ENCODE measurements at places on chromosomes 11 and 22.
A peak's percentile ranks its signal among the peaks of the same experiment; 100 is the strongest.

GRCh38 chr11:3893311-3893710 is 37.8 kb downstream of the STIM1 start:
- DNase-seq: no peak

DNA sequence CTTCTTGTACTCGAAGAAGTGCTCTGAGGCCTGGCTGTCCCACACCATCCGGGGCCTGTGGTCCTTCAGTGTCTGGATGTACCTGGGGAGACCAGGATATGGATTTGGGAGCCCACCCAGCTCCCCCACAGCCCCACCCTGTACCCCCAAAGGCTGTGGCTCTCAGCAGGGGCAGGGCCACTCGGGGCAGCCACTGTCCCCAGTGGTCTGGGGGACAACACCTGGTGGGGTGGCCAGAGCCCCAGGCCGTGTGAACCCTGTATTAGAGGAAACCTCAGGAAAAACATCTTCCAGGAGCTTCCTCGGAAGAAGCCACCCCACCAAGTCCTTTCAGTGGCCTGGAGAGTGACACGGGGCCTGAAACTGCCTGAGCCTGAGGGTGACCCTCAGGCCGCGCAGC is 27.8 kb downstream of the TSPAN4 start:
- DNase-seq: no peak

DNA sequence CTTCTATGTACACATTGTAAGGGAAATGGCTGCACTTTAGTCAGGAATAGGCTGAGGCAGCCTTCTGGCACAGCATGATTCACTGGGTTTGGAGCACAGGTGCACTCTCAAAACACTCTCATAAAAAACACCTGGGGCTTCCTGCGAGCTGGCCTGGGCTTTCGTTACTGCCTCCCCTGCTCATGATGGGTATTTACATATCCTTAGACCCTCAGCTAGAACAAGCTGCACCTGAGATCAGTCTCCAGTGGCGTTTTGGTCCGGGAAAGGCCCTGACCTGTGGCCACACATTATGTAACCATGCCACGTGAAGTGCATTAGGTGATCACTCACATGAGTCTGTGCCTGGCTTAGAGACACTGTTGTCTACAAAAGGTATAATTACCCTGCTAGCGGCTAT is 321.7 kb downstream of the TMEM135 start:
- no peak for DNase-seq

- DNase-seq: no peak
Observed at GRCh38 chr11:3380706-3381545, 2.0 kb upstream of the ZNF195 start.

- peak; percentile 25 for DNase-seq
Observed at GRCh38 chr11:86046116-86046515, 22.8 kb downstream of the PICALM start.

DNA sequence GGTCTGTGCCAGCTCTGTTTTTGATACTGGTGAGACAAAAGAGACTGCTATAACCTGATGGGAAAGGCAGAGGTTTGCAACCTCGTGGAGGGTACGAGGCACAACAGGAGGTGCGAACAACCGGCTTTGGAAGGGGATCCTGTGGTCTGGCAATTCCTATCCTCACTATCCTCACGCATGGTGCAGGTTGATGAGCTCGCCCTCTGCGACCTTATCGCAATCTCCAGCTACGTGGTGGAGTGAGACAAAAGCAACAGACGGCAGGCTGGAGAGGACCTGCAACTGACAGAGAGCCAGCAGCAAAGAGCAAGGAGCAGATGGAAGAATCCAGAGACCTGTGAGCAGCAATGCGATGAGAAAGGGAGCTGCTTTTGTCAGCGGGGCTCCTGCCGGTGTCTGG is 47.3 kb upstream of the TSKU start:
- DNase-seq: no peak

DNA sequence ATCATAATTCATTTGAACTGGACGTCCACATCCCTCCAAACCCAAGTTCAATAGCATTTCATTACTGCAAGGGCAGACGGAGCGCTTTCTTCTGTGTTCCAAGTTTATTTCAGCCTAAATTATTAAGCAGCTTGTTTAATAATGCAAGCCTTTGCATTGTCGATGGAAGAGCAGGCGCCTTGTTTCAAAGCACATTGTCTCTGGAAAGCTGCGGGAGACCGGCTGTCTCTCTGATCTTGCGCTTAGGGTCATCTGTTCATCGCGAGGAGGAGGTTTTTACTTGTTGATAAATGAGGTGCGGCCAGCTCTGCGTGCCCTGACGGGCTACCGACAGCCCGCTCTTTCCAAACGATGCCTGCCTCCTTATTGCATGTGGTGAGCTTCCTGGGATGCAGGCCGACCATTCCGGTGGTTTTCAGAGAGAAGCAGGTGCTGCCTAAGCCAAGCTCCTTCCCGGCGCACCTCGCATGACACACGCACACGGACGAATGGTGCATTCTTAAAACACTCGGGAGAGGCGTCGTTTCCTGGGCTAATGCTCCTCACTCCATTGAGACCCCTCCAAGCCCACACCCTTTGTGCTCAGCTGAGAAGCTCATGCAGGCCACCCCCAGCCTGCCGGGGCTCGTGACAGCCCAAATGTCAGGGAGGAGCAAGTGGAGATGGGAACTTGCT is 456.9 kb downstream of the BRD1 start:
- no peak for DNase-seq

DNA sequence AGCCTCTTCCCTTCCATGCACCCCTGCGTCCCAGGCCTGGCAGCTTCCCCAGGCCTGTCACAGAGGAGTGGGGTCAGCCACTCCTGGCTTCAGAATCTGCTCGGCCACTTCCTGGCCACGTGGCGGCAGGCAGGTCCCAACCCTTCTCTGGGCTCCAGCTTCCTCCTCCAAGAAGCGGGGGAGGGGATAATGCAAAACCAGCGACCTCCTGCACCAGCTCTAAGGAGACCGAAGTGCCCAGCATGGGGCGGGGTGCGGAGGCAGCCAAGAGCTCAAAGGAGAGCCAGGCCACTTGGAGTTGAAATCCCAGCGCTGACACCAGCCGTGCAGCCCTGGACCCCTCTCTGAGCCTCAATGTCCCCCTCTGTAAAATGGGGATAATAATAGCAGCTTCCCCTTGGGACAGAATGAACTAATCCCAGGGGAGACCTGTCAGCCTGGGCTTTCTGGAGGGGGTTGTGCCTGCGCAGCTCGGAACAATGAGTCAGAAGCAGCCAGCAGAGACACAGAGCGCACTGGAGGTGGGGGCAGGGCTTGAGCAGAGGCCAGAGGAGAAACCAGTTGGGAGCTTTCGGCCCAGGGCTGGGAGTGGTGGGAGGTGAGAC is 22.8 kb upstream of the PICK1 start:
- peak; percentile 48 for DNase-seq

GRCh38 chr11:130126516-130126915 is 33.1 kb upstream of the ST14 start:
- no peak for DNase-seq

DNA sequence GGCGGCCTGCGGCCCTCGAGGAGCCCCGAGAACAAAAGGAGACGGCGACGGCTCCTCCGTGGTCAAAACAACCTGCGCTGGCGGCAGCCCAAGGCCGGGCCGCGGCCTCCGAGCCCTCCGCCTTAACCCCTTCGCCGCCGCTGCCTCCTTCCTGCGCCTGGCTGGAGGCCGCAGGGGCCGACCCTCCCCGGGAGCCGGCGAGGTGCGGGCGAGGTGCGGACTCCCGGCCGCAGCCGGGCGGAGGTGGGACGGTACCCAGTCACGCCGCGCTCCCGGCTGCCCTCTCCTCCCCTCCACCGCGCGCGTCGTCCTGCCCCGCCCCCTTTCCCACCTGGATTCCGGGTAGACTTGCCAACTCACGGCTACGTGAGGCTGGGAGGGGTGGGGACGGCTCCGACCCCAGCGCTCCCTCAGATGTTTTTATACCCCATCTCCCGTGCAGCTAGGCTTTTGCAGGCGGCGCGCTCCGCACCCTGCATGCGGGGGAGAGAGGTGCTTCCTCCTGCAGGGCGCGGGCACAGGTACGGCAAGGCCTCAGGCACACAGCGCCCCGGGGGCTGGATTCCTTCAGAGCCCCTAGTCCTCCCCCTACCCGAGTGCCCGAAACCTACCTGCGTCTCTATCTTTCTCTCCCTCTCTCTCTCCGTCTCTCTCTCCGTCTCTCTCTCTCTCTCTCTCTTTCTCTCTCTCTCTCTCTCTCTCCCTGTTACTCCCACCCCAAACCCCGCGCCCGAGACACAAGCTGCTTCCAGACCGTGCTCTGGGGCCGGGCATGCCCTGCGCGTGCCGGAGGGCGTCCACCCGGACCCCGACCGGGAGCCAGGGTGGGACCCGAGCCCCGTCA is 2.0 kb downstream of the PDGFB start:
- no peak for DNase-seq
